ENCODE measurements at places on chromosomes 13 and 19.
A peak's percentile ranks its signal among the peaks of the same experiment; 100 is the strongest.

DNA sequence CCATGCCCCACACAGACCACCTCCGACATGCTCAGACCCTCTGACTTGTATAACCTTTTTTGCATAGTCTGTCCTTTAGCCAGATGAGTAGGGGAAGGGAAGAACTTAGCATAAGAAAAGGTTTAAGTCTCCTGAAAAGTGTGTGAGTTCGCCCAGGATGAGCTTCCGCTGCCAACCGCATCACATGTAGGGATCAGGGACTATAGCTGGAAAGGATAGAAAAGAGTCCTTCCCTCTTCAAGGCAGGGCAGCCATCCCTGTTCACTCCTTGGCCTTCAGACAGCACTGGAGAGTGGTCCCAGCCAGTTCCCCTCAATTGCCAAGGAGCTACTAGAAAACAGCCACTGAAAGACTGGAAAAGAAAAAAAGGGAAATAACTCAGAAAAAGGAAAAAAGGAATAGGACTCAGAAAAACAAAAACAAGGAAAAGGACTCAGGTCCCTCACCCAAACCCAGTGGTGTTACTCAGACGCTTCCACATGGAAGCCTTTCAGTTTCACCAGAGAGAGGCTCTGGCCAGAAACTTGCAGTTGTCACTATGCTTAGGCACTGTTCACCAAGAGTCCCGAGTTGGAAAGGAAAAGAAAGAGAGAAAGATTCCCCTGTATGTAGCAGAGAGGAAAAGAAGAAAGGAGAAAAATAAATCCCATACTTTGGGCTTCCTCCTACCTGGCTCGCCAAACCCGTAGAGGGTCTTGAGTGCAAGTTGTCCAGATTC lies 5.6 kb upstream of the TM9SF2 start:
- peak; percentile 13 for DNase-seq

DNA sequence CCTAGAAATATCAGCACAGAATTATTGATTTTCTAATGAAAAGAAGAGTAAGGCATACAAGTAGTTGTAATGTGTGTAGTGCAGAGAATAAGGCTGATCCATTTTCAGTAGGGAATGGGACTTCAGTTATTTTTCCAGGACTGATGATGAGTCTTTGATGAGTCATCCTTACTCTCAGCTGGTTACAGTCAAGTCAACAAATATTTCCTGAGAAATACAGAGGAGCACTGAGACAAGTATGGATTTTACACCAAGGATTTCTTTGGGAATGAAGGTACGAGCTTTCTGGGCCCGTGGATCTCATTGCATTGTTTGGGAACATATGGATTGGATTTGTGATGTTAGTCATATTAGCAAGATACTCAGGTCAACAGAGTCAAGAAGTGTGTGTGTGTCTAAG lies 502.7 kb downstream of the FGF9 start:
- no peak for DNase-seq

- DNase-seq = no peak
Measured at GRCh38 chr13:35744144-35744543, 267.7 kb upstream of the MAB21L1 start.

DNA sequence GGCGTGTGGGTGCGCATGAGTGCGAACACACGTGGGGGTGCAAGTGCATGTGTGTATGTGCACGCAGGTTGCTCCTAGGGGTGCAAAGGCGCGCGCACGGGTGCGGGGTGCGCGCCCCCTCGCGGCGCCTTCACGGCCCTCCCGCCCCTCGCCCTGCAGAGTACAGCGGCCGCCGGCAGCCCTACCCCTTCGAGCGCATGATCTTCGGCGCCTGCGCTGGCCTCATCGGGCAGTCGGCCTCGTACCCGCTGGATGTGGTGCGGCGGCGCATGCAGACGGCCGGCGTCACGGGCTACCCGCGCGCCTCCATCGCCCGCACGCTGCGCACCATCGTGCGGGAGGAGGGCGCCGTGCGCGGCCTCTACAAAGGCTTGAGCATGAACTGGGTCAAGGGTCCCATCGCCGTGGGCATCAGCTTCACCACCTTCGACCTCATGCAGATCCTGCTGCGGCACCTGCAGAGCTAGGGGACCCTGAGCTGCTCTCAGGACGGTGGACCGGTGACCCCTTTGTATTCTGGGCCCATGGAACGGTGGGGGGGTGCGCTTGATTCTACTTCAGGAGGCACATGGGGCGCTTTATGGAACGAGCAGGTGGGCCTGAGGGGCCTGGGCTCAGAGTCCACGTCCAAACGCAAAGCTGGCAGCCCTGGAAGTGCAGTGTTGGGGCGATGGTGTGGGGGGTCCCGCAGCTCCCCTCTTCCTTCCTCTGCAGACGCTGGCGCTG lies 27.7 kb downstream of the TMEM161A start:
- no peak for DNase-seq

- no peak for DNase-seq
Measured at GRCh38 chr19:29576761-29577648, 29.1 kb upstream of the POP4 start.

GRCh38 chr19:19647037-19647835 lies 3.8 kb upstream of the GMIP start:
- no peak for DNase-seq

- no peak for DNase-seq
Measured at GRCh38 chr13:33838647-33839046, 20.7 kb downstream of the RFC3 start.

DNA sequence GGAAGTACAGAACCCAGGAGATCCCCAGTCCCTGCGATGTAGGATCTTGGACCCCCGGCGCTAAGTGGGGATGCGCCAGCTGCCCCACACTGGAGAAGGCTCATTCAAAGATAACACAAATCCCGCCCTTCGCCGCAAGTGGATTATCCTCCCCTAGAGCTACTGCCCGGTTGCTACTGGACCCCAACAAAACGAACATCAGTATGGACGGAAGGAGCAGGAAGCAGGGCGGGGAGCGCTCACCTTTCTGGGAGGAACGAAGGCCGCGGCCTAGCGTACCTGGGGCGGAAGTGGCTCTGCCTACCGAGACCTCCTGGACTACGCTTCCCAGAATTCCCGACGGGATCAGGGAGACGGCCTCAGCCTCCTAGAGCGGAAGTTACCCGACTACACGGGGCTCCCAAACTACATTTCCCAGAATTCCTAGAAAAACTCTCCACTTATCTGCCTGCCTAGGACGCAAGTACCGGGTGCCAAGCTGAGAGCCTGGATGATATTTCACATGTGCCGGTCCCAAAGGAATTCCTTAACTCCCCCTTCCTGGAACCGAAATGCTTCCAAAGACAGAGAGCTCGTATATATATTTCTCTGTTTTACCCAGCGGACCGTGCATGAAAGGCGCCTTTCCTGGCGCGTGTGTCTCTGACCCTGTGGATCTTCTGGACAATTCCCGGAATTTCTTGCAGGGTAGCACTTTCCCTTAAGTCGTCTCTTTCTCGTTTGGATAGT lies at the start of gene ZNF112:
Gene ZNF112 (minus strand): TSS at position 298 of the 729 bp plus-strand sequence. CDS start 16,141 bp downstream, outside the sequence.
- no peak for DNase-seq

Data from DND-41 (cell line).